ENCODE measurements at places on chromosomes 13 and 19.
A peak's percentile ranks its signal among the peaks of the same experiment; 100 is the strongest.

DNA sequence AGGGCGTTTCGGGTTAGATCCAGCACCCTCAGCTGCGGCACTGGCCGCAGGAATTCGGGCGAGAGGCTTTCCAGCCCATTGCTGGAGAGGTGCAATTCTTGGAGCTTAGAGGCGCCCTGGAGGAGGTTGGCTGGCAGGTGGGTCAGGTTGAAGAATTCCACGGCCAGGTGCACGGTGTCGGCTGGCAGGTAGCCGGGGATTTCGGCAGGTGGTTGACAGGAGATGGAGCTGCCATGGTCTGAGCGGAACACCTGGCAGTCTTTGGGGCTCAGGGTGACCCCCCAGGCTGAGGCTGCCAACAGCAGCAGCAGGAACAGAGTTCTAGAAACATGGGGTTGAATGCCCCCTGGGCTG is 1.3 kb downstream of the LRG1 start:
- DNase-seq: no peak

DNA sequence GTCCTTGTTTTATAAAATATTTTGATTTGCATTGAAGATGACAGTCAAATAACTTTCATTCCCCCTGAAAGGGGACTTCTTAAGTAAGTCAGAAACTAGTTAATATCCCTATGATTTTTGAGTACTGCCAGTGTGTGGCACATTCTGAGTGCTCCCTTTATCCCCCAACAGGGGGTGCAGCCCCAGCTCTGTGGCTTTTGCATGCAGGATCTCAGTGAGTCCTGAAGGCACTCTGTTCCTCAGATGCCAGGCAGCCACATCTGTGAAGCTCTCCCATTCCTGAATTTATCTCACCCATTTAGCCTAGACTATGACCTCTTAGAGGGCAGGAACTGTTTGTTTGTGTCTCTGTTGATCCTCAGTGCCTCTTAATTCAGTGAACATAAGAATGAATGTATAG is 123.1 kb downstream of the CDK8 start:
- DNase-seq: peak; percentile 66

DNA sequence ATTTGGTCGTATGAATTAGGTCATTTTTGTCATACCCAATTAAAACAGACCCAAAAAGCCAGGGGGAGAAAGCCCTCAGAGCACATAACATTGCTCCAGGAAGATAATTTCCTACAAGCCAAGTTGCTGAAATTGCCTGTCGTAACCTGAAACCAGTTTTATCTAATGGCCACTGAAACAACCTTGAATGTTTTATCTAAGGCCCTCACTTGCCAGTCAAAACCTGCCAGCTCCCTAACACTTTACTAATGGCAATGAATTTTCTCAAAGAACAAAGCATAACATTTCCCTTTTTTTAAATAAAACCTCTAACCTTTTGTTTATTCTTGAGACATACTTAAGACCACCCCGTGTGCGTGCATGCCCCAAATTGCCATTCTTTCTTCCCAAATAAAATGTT is 496.2 kb upstream of the KLHL1 start:
- DNase-seq: no peak

DNA sequence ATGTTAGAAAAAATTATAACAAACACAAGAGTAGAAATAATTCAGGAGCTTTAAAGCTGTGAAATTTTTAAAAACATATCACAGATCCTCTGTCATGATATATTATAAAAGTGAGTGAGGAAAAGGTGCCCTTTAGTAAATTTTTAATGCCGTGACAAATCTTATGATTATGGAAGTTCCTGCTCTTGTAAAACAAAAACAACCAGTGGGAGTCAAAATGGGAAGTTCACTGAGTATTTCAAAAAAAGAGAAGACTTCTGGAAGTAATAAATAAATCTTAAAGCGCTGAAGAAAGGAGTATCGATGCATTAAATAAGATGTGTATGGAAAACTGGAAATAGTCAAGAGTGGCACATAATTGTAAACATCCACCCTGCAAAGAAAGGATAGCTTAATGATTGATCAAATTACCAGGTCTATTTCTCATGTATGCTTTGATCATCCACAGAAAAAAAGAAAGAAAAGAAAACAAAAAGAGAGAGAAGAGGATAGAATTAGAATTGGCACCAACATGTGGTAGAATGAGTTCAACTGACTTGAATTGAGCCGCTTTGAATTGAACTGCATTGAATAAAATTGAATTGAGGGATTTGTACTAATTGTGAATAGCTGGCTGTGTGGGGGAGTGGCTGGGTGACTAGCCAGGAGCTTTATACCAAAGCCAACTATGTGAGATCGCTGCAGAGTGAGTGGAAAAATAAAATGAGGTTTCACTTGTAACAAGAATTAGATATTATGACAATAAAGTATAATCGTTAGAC is 647.6 kb upstream of the SPRY2 start:
- no peak for DNase-seq
